ENCODE measurements at places on chromosomes 13 and 19.

DNA sequence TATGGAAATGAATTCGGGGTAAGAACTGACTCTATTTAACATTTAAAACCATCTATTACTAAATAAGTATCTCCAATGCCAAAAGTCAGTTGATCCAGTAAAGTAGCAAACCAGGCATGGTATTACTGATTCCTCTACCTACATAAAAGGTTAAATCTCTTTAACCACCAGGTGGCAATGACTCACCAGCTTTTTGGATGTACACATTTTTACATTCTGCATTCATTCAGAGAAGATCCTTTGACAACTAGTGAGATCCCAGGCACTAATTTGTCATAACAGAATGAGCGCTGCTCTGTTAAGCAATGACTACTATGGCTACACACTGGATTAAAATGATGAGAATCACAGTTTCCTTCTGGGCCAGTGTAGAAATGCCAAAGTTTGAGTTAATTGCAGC, 329.8 kb upstream of the GPC6 start:
- no peak for DNase-seq

- DNase-seq, result no peak
Measured at GRCh38 chr19:39169143-39169810, 27.5 kb upstream of the NCCRP1 start.

GRCh38 chr13:110945928-110946570, 31.2 kb upstream of the ANKRD10 start:
- no peak for DNase-seq

- no peak for DNase-seq
Measured at GRCh38 chr13:75393839-75394520, 88.0 kb downstream of the TBC1D4 start.

GRCh38 chr19:19224852-19225494, 13.2 kb downstream of the NCAN start:
- peak; percentile 90 for DNase-seq

- no peak for DNase-seq
Measured at GRCh38 chr19:46179076-46179759, 31.2 kb downstream of the IGFL2 start.

DNA sequence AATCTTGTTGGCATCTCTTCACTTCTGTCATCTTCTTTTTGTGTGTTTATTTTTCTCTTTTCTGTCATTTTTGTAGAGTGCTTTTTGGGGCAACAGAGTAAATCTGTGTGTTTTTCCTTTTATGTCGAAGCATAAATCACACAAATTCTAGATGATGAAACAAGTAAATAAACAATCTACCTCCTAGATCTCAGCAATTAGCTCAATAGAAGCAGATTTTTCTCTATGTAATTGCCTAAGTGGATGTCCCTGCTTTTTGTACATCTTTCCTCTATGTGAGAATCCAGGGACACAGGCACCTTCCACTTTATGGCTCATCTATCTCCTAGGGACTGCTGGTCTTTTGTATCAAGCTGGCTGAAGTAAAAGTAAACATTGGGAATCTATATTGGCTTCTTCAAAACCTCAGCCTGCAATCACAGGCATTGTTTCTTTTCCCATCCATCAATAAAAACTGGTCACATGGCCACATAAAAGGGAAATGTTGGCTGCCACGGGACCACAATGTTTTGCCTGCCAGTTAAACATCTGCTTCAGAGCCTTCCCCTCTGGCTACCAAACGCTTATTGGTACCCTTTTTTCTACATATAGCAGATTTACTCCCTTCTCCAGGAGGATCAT, 323.8 kb downstream of the LMO7 start:
- DNase-seq, result no peak

DNA sequence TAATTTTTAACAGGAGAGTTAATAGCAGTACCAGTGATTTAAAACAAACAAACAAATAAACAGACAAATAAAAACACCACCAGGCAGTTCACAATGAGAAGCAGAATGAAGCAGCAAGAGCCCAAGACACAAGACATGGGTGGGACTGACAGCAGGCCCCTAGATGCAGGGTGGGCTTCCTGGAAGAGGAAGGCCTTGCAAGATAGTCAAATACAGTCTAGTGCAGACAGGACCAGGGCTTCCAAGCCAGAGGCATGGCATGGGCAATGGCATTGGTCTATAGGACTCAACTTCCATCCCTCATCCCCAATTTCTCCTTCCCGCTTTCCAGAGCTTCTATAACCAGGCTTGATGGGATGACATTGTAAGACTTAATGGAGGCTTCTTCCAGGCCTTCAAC, 645.1 kb downstream of the UQCRFS1 start:
- DNase-seq, result no peak

- DNase-seq, result no peak
Measured at GRCh38 chr19:19610376-19611202, 7.9 kb downstream of the PBX4 start.

- no peak for DNase-seq
Measured at GRCh38 chr19:57907394-57907793, 9.0 kb downstream of the ZNF417 start.

GRCh38 chr19:53772943-53773342, 51.2 kb downstream of the NLRP12 start:
- DNase-seq, result no peak

- DNase-seq, result no peak
Measured at GRCh38 chr13:48263196-48263595, 30.2 kb downstream of the ITM2B start.

DNA sequence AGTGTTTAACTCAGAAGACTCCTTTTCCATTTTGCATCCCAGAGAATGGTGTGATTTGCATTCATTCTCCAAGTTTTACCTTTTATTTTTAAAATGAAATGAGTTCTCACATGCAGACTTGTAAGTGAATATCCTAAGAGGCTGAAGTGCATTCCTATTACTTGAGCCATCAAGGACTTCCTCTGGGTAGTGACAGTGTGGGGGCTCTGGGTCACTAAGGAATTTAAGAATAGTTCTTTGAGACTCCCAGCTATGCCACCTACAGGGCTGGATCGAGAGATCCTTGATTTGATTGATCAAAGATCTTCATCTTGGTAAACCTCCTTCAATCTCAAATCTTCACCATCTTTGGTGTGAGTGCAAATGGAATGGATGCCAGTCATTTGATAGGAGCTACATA, 36.3 kb upstream of the SLC10A2 start:
- no peak for DNase-seq

DNA sequence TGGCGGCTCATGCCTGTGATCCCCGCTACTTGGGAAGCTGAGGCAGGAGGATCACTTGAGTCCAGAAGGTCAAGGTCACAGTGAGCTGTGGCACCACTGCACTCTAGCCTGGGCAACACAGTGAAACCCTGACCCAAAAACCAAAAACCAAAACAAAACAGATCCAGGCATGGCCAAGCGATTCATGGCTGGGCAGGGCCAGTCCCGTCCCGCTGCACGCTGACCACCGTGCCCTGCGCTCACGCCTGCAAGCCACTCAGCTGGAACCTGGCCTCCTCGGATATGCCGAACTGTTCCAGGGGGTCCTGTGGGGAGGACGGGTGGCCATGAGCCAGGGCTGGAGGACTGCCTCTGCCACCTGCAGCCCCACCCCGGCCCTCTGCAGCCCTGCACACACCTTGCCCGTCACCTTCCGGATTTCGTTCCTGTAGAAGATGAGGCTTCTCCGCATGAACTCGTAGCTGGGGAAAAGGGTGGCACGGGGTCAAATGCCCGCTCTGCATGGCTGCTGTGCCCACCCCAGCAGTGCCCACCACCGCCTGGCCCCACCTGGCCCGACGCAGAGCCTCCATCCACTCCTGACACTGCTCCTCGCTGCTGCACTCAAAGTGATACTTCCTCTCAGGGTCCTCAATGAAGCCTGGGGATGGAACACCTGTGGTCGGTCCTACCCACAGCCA, 2.4 kb downstream of the PLEKHJ1 start:
- DNase-seq, result no peak

DNA sequence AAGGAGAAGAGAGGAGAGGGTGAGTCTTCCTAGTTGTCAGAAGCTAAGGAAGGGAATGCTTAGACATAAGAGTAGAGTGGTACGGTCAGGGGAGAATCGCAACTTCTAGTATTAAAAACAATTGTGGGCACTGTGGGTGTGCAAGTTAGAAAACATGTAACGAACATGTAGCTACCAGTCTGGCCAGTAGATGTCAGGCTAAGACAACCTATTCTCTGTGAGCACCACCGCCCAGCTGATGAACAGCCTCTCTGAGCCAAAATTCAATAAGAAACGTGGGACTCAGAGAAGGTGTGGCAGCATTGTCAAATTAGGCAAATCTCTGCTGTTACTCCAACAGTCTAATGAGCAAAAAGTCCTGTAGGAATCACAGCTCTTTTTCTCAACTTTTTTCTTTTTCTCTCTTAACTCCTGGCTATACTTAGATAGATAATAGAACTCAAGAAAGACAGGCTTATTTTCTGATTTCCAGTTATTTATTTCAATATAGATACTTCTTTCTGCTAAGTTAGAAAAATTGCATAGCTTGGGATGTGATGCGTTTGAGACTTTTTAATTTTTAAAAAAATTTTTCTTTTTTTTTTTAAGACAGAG, 186.2 kb downstream of the USP12 start:
- peak; percentile 39 for DNase-seq

DNA sequence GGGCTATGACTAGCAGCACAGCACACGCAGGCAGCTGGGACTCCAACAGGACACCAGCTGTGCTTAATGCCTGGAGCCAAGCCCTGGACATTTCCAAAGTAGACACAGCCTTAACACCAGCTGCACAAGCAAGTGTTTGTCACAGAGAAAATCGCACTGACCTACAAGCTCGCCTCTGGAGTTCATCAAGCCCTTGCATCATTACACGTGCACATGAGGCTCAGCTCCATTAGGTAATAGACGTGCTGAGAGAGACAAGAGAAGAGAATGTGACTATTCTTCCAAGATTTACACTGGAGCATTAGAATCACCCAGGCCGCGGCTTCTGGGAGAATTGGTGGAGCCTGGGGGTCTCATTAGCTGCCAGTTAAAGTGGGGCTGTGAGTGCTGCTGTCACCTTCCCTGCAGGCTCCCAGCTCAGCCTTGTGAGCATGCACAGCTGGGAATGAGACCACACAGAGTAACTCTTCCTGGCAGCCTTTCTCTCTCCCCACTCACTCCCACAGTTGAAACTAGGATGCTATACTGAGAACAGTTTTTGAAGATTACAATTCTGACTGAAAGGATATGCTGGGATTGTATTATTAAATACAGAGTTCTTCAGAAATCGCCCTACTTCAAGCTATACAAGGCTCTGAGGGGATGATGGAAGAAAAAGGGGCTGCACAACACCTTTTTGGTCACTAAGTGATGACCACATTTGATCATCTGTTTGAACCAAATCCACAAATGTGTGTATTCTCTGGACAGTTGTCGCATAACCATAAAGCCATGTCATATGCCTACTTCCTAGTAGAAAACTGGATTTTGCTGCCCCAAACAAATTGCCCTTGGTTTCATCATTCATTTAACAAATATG, 10.5 kb downstream of the STOML3 start:
- no peak for DNase-seq

GRCh38 chr13:103762523-103762922, 696.3 kb upstream of the SLC10A2 start:
- DNase-seq, result no peak

DNA sequence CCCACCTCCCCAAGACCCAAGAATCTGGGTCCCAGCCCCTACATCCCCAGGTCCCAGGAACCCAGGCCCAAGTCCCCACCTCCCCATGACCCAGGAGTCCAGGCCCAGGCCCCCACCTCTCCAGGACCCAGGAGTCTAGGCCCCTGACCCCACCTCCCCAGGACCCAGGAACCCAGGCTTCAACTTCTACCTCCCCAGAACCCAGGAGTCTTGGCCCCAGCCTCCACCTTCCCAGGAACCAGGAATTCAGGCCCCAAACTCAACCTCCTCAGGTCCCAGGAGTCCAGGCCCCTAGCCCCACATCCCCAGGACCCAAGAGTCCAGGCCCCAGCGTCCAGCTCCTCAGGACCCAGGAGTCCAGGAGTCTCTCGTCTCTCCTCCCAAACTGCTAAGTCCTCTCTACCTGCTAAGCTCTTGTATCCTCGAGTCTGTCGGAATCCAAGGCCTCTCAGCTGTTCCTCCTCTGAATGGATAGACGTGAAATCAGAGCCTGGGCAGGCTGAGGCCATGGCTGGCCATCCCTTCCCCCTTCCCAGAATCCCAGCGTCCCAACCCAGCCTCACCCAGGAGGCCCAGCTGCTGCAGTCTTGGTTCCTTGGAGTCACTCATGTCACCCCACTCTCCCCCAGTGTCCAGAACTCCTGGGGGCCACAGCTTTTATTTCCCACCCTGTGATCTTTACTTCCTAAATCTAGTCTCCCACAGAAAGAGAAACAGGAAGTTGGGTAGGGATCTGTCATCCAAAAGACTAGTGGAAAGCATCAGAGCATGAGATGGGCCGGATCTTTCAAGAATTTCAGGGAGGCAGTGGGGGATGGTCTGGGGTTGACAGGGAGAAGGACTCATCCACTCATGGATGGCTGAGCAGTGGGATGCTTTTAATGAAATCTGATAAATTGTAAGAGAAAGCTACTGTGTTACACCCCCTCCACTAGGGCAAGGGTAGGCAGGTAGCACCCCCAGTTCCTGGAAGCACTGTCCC, at the start of gene CD209:
CD209 (minus strand) TSS at position 632 of the 982 bp plus-strand sequence; CDS start at position 609, 23 bp downstream.
- no peak for DNase-seq

- peak; percentile 98 for DNase-seq
Measured at GRCh38 chr19:17292301-17293074, 10.7 kb downstream of the ABHD8 start.

GRCh38 chr19:40561947-40562346, 14.7 kb upstream of the SHKBP1 start:
- no peak for DNase-seq

DNA sequence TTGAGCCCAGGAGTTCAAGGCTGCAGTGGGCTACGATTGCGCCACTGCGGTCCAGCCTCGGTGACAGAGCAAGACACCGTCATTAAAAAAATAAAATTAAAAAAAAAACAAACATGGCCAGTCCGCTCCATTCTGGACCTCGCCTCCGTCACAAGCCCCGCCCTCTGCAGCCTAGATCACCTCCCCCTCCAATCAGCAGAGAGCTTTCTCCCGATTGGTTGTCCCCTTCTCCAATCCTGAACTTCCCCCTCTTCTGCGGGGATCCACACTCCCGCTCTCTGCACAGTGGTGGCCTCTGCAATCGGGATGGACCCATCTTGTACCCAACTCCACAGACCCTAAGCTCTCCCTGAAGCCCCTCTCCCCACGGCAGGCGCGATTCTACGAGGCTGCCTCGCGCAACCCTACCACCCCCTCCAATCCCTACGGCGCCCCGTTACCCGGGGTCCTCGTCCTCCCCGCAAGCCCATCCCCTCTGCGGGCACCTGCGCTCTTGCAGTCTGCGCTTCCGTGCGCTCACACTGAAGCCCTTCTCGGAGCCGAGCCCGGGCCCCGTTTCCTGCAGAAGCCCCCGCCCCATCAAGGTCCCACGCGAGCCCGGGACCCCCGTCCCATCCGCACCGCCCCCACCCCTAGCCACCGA, 540 bp downstream of the TMEM160 start:
- DNase-seq, result peak; percentile 87

GRCh38 chr19:30054210-30054609, 112.2 kb downstream of the URI1 start:
- no peak for DNase-seq
